ENCODE measurements at places on chromosomes 2 and 18. TPM values are rescaled to one million over a fixed set of nuclear protein-coding genes. Genes with fewer than 3 reads are reported as not detected.

GRCh38 chr2:88735133-88735532 is 43.7 kb downstream of the RPIA start:
- no peak for DNase-seq

GRCh38 chr2:112593736-112594135 is 9.3 kb downstream of the CHCHD5 start:
- DNase-seq = no peak

GRCh38 chr2:153197402-153198386 is 280.9 kb downstream of the RPRM start:
- DNase-seq = no peak

Gene CTAGE1
- not detected for total RNA-seq

Gene KCNS3
- total RNA-seq = 90.2 TPM

DNA sequence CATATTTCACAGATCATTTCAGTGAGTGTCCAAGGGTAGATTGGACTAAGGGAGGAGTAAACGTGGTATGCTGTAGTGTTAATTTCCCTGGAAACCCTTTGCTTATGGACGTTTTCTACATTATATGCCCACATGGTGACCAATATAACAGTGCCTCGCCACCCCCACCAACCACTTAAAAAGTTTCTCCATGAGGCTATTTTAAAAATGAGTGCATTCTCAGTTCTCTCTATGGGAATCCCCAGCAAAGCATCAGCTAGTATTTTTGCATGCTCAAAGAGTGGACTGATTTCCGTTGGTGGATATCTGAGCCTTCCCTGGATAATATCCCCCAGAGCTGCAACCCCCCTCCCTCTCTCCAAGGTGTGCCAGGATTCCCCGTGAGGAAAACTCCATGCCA is 73.2 kb downstream of the TGFA start:
- DNase-seq = no peak

- peak; percentile 58 for DNase-seq
Observed at GRCh38 chr2:158507679-158508078, 50.9 kb downstream of the PKP4 start.

GRCh38 chr18:67108894-67109293 is 407.6 kb downstream of the DSEL start:
- peak; percentile 35 for DNase-seq

GRCh38 chr18:34971313-34971712 is 69.9 kb upstream of the MAPRE2 start:
- DNase-seq = no peak

DNA sequence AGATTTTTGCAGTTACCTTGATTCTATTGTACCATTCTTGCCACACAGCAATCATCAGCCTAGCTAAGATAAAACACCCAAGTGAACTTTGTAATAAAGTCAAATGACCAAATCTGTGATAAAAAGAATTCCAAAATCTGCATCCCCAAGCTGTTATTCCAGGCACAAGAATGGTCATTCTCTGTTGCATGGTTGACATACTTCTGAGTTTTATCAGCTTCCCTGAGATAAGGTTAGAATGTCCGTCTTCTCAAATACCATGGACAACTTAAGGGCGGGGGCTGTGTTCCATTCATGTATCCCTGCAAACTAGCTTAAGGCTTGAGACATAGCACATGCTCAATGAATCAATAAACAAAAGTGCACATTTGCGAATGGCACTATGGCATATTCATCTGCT is 8.1 kb upstream of the BMP10 start:
- DNase-seq = no peak

DNA sequence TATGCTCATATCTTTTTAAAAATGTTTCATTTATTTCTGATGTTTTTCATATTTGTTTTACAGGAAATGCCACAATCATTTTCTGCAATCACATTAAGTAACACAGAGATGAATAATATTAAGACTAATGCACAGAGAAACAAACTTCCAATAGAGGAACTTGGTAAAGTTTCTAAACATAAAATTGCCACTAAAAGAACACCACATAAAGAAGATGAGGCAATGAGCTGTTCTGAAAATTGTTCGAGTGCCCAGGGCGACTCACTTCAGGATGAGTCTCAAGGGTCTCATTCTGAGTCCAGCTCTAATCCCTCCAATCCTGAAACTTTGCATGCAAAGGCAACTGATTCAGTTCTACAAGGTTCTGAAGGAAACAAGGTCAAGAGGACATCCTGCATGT is 70.4 kb downstream of the APLF start:
- DNase-seq = no peak

DNA sequence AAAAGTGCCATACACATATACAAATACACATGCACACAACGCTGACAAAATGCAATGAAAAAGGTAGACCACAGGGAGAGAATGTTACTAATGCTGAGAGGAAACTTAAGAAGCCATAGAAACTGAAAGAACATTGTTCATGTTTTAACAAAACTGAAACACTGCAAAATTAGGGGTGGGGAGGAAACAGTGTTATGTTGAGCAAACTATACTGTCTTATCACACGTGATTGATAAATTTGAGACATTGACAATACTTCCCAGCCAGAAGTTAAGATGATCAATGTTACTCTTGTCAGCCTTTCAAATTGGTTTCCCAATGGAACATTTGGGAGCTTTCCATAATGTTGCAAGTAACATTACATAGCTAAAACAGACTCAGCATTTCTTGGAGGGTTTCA is 165.5 kb downstream of the L3MBTL4 start:
- DNase-seq = no peak

DNA sequence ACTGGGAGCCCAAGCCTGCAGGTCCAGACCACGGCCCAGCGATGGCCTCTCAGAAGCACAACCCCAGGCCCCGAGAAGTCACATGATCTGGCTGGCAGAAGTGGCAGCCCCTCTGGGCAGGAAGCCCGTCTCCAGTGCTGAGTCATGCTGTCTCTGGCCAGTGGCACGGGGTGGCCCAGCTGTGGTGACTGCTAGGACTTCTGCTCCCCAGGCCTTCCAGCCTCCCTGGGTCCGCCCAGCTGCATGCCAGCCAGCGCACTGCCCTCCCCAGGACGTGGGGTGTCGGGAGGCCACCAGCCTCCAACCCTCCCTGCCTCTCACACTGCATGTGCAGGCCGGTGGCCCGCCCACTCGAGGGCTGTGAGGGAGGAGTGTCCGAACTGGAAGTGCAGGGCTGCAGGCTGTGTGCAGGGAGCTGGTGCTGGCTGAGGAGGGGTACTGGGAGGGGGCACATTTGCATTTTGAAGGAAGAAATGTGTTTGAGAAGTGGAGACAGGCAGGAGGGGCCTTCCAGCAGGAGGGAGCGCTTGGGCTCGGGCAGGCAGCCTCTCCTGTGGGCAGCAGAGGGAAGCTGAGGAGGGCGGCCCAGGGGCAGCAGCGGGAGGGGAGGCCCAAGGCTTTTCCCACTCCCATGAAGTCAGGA is 17.0 kb upstream of the HPCAL1 start:
- DNase-seq = peak; percentile 75

DNA sequence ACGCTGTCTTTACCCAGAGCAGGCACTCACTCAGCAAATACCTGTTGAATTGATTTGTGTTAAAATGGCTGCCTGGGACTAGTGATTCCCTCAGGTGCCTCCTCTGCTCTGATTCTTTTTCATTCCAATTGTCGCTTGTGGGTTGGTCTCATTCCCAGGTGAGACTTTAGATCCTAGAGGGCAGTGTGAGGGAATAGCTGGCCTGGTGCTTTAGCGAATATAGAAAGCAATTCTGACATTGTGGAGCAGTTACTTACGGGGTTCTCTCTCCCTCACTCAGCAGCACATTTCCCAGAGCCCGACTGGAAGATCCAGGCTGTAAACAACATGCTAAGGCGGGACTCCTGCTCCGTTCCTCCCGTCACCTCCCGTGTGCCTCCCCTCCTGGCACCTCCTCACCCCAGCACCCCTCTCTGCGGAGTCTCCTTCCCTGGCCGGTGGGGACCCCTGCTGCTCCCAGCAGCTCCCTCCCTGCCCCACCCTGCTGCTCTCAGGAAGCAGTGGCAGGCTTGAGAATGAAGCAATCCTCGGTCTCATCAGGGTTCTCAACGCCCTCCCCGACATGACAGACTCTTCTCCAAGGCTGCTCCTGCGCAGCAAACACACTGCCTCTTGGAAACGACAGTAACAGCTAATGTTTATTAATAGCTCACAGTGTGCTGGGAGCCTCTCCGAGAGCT is 26.9 kb downstream of the CELF4 start:
- no peak for DNase-seq

Gene RND3
- 31.7 TPM for total RNA-seq

GRCh38 chr2:171858397-171858958 is 35.6 kb downstream of the SLC25A12 start:
- no peak for DNase-seq

Gene ASAP2
- 27.8 TPM for total RNA-seq

GRCh38 chr18:61616111-61616610 is 276.6 kb downstream of the RNF152 start:
- no peak for DNase-seq

DNA sequence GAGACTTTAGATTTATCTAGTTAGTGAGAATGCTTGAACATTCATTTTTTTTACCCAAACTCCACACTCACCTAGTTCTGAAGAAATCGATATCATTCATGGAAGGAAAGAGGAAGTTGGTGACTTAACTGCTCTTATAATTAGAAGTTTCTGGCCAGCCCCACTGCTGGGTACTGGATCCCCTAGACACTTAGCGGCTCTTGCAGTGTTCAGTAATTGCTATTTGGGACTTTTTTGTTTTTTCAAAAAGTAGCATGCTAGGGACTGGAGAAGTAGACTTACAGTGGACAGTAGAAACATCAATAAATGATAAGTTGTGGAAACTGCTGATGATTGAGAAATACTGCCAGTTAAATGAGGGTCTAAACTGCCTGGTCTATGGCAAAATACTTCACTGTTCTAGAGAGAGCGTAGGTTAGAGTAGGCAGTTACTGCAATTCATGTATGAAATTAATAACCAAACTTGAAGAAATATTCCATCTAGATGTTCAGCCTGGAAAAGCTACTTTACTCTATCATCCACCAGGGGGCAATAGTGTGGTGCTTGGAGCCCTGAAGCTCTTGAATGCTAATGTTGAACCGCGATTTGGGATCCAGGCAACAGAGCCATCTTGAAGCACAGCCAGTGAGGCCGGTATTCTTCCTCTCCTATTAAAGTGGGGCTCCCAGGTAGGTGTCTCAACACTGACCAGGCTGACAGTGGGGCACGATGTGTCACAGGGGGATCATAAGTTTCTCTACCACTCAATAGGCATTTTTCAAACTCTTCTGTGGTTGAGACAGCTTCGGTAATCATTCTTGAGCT is 146.1 kb upstream of the SESTD1 start:
- DNase-seq = peak; percentile 58

Gene QPCT
- total RNA-seq = 3.2 TPM

Gene NYAP2
- 0.69 TPM for total RNA-seq

- DNase-seq = no peak
Observed at GRCh38 chr2:109247812-109248211, 118.8 kb downstream of the SH3RF3 start.

DNA sequence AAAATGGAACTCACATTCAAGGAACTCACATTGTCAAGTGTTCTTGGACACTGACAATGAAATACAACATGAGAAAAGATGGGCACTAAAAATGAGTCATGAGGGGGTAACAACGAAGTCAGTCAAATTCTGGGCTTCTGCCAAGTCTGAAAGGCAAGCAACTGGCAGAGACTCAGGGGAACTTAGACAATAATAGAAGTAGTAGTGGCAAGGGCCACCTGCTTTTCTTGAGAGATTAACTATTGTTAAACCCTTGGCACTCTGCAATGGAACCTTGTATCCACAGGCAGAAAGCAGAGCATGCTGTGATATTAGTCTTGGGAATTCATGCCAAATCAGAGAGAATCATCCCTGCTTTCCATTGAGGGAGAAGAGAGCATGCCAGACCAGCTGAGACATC is 382.6 kb upstream of the CDH2 start:
- peak; percentile 1 for DNase-seq

GRCh38 chr18:75854174-75854573 is 426.7 kb upstream of the SMIM21 start:
- DNase-seq = peak; percentile 58

GRCh38 chr2:79916285-79916684 is 388.3 kb downstream of the LRRTM1 start:
- DNase-seq = no peak

- no peak for DNase-seq
Observed at GRCh38 chr2:15745350-15745749, 153.7 kb downstream of the DDX1 start.

DNA sequence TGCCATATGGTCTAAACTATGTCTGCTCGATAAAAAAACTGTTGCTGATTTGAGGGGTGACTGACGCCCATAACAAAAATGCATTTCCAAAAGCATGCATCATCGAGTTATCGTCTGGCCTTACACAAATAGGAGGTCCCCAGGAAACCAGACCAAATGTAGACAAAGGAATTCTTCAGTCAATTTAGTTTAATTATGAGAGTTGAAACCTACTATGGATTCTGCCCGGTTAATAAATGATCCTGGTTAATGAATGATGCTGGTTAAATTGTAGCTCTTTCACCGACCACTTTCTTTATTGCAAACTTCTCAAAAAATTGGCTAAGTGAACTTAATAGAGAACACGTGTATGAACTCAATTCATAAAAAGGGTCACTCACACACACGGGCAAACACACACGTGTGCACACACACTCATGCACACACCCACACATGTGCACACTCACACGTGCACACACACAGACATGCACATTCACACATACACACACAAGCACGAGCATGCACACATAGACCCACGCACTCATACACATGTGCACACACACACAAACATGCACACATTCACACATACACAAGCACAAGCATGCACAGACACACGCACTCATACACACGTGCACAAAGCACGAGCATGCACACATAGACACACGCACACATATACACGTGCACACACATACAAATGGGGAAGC is 59.0 kb upstream of the SALL3 start:
- no peak for DNase-seq

DNA sequence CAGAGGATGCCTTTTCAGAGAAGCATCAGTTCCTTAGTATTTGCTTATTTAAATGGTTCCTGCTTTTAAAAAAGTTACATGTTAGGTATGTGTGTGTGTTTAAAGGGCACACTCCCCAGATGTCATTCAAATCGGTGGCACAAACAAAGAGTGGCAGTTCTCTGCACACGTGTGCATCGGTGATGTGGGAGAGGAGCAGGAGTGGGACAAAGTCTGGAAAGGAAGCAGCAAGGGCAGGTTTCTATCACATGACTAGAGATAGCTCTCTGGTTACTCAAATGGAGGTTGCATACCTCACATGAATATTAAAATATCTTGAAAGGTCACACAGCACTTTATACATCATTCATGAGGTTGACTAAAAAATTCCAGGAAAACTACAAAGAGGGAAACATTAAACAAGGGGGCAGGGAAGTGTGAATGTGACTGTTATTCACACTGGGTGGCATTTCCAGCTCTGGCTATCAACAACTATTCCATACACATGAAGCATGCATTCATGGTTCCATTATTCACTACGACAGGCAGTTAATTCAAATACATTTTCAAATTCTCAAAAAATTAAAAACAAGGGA is 64.7 kb downstream of the SEPTIN10 start:
- DNase-seq = no peak

- peak; percentile 69 for DNase-seq
Observed at GRCh38 chr2:85911814-85912692, 23.3 kb upstream of the ST3GAL5 start.

Gene ARHGAP15
- total RNA-seq = 0.25 TPM

DNA sequence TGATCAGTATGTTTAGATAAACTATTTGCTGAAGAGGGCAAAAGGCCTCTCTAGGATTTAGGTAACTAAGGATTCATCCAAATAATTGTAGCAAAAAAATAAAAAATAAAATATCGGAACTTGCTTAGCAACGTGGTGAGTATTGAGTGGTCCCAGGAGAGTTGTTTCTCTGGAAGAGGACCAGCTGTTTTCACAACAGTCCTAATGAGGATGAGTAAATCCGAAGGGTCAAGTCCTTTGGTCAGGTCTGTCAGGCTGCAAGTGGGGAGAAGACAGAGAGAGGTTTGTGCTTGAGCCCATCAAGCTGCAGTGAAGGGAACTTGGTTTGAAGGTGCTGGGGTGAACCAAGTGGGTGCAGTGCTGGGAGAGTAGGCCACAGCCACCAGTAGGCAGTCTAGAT is 539.2 kb downstream of the SLC4A3 start:
- DNase-seq = peak; percentile 2

All from SJCRH30 (cell line).